IPS DF 19.7 (cell line): ENCODE measurements at places on chromosomes 5 and 9.

DNA sequence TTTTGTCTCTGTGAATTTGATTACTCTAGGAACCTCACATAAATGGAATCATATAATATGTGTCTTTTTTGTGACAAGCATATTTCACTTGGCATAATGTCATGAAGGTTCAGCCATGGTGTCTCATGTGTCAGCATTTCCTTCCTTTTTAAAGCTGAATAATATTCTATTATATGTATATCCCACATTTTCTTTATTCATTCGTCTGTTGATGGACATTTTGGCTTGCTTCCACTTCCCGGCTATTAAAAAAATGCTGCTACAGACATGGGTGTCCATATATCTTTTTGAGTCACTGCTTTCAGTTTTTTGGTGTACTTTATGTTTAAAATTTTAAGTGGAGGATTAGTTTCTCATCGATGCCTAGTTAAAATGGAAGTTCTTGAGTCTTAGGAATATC lies 59.8 kb upstream of the C5orf63 start:
- no peak for DNase-seq

GRCh38 chr5:140235791-140236551 lies 61.0 kb downstream of the CYSTM1 start:
- DNase-seq, result no peak

DNA sequence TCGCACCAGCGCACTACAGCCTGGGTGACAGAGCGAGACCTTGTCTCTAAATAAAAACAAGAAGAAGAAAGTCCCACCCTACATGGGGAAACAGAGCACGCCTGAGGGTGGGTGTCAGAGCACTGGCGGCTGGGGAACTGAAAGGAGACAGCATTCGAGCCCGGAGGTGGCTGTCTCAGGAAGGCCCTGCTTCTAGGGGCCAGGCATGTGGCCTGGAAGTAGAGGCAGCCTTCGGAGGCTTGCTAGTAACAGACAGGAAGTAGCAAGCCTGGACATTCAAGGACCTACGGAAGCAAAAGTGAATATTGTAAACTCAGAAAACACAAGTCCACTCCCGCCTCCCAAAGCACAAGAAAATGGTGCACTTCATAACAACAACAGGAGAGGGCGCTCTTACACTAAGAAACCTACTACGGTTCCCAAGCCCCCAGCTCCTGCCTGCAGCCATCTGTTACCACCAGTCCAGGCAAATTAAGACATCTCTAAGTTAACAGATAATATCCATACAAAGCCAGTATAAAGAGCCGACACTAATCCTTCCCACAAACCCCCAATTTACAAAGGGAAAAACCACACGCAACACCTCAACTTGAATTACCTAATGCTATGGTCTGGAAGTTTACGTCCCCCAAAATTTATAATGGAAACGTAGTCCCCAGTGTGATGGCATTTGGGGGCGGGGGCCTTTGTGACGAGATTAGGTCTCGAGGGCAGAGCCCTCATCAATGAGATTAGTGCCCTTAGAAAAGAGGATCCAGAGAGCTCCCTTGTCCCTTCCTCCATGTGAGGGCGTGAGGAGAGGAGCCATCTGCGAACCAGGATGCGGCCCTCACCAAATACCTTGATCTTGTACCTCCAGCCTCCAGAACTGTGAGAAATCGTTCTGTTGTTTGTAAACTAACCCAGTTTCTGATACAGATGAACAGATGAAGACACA lies 7.7 kb downstream of the RASGEF1C start:
- no peak for DNase-seq

GRCh38 chr5:179254638-179255271 lies 90.5 kb downstream of the ADAMTS2 start:
- DNase-seq, result no peak

GRCh38 chr5:13403351-13403750 lies 541.1 kb downstream of the DNAH5 start:
- DNase-seq, result no peak

GRCh38 chr5:148833122-148833521 lies 6.7 kb downstream of the ADRB2 start:
- no peak for DNase-seq

DNA sequence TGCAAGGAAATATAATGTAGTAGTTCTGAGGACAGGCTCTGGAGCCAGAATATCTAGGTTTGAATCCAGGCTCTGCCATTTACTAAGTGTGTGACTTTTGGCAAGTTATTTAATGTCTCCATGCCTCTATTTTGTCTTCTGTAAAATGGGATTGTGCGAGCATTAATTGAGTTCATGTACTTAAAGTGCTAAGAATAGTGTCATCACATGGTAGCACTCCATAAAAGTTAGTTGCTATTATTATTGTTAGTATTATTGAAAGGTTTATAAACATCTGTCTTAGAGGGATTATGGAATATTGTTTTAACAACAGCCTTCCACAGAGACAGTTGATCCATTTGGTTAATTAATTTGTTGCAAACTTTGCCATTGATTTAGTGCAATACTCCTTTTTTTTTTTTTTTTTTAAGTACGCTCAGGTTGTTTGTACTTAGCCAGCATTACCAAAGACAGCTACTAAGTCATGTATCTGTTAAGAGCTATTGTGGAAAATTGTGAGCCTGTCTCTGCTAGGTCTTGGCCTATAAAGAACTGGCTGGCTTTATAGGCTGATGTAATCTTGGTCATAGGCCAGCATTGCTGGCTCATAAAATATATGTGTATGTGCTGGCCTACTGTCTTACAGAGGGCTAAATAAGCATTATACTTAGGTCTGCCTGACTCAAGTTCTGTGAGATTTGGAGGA lies 174.7 kb downstream of the WDR70 start:
- no peak for DNase-seq

DNA sequence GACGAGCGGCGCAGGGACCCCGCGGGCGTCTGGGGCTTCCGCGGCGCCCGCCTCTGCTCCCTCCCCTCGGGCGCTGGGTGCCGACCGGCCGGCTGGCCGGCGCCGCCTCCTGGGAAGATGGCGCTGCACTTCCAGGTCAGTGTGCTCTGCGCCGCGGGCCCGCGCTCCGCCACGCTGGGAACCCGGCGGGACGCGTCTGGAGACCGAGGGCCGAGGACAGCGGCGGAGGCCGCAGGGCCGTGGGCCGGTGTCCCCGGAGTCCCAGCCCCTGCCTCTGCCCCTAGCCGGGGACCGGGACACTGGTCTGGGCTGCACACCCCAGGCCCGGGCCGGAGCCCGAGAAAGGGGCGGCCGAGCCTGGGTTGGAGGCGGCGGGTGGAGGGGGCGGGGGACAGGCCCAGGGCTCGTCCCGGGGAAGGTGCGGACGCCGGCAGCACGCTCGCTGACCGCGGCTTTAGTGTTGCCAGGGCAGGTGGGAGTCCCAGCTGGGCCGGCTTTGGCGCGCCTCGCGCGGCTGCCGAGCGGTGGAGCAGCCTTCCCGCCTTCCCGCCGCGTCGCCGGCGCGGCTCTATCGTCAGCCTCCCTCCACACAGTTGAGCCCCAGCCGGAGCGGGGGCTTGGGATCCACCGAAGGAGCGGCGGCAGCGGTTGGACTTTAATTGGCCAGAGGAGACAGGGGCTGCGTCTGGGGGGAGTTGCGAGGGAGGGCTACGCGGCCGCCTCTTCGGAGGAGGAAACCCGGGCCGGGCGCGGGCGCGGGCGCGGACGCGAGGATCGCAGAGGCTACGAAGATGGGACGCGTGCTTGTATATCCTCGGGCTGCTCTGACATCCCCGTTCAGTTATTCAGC lies at the start of gene RANBP17:
Gene RANBP17 (plus strand): TSS at position 102 of the 850 bp plus-strand sequence.
- no peak for DNase-seq

DNA sequence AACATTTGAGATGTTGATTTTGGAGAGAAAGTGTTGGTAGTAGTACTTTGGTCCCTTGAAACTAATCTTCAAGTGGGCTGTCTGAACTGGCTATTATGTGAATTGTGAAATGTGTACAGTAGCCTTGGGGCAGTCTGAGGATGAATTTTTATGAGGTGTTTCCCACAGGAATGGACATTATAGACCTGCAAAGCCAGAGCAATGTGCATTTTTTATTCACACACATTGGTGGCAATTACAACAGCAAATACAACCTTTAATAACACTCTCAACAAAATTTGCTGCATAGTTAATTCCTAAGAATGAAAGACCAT lies 147.0 kb downstream of the PAM start:
- DNase-seq, result no peak

DNA sequence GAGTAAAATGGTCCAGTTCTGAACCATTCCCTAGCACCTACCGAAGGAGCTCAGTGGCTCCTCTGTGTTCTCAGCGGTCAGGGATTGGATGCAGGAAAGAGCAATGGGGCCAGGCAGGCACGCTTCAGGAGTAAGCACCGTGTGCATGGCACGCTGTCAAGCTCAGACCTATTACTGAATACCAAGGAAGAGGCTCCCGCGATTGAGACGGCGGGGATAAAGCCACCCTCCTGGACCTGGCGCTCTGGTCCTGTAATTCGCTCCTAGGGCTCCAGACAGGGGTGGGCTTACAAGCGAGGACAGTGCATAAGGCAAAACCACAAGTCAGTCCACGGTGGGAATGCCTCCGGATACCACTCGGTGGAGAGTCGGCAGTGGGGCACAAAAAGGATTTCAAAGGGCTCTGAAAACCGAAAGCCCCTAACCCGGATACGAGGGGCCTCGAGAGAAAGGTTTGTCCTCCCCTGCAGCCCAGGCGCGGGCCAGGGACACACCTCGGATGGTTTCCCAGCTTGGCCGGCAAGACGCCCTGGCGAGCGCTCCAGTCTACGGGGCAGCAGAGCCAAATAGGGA lies 988 bp downstream of the OXCT1 start:
- DNase-seq, result no peak

GRCh38 chr9:94921656-94922055 lies 195.2 kb downstream of the AOPEP start:
- no peak for DNase-seq

DNA sequence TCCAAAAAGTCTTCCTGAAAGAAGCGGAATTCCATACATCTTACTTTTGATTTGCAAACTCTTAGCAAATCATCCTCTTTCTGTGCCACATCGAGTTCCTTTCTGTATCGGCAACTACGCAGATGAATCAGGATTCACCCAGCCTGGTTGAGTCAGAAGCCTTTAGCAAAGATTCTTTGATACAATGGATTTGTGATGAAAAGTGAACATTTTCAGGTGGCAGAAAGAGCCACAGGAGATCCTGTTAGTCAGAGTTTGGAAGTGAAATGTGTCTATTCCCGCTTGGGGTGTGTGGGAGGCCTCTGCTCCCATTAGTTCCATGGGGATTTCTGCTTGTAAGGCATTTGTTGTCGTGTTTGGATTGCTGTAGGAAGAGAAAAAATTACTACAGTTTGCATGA lies 351.8 kb upstream of the WWC1 start:
- no peak for DNase-seq

DNA sequence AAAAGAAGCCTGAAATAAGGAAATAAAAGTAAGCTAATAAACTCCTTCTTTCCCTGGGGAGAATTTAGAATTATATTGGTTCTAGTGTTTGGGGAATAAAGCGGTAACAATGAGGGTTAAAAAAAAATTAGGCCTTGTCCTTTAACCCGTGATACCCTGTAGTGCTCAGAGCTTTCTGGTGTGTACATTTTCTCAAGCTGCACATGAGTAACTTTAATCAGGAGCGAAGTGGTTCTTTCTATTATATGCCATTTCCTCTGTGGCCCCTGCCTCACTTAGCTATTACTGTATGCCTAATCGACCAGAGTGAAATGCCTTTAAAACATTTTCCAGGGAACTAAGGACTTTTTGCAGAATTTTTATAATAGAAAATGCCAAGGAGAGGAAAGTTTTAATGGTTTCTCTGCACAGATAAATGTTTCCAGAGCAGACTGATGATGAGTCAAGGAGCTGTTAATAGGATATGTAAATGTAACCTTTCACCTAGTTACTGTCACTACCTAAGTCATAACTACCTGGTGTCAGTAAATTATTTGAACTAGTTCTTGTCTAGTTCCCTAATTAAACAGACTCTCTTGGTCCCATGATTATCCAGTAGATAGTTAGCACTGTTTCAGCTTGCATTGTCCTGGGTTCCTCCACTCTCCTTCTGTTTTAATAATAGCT lies 7.6 kb downstream of the PAM start:
- no peak for DNase-seq

GRCh38 chr9:34451545-34451944 lies 6.8 kb downstream of the FAM219A start:
- no peak for DNase-seq

DNA sequence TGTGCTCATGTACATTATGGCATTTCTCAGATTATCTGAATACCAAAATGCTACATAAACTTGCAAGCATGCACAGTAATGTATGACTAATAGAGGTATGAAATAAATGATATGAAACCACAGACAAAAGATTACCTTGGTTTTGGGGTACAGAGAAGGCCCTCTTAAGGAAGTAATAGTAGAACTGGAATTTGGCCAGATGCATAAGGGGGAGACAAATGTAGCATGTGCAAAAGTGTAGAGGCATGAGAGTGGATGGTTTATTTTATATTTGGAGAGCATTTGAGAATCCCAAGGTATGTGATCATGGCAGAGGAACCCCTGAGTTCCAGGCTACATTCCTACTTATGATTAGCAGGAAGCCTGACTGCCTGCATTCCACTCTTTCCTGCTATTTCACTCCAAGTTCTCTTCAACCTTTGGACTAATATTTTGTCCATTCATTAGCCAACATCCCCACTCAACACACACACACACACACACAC lies 74.2 kb downstream of the MAMDC2 start:
- no peak for DNase-seq

DNA sequence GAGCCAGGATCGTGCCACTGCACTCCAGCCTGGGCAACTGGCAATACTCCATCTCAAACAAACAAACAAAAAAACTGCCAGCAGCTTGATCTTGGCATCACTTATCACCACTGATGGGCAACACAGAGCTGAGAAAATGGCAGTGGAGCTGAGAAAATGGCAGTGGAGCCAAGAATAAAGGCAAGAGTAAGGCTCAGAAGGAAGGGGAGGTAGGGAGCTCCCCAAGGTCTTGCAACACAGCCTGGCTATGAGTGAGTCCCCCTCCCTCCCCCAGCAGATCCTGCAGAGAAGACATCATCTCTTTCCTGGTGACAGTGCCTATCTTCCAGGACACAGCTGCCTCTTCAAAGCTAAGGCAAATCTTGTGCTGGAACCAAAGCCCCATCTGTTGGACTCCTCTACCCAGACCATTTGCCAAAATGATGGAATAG lies 70.3 kb downstream of the UGCG start:
- DNase-seq, result no peak

- DNase-seq, result no peak
Observed at GRCh38 chr9:99046068-99046467, 58.8 kb upstream of the TGFBR1 start.

- no peak for DNase-seq
Observed at GRCh38 chr5:137651022-137651421, 84.9 kb downstream of the KLHL3 start.
